ENCODE measurements at places on chromosomes 5 and 9.

DNA sequence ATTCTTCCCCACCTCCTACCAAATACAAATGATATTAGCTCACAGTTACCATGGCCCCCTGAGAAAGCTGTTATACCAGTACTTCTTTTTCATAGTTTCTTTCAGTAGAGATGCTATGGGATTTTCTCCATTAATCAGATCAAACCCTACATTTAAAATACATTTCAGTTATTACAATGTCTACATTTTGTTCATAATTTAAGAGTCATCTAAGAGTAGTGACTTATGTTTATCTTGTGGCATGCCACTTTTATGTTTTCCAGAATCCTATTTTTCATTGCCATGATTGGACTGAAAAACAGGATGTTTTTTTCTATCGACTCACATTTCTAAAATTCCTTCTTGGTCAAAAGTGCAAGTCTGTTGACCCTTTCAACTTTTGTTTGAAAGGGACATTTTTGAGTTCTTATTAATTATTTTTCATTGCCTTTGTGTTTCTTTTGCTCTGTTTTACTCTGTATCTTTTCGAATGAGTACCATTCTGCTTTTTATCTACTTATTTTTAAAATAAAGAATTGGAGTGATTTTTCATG lies 77.4 kb upstream of the ANXA1 start:
- DNase-seq: no peak

DNA sequence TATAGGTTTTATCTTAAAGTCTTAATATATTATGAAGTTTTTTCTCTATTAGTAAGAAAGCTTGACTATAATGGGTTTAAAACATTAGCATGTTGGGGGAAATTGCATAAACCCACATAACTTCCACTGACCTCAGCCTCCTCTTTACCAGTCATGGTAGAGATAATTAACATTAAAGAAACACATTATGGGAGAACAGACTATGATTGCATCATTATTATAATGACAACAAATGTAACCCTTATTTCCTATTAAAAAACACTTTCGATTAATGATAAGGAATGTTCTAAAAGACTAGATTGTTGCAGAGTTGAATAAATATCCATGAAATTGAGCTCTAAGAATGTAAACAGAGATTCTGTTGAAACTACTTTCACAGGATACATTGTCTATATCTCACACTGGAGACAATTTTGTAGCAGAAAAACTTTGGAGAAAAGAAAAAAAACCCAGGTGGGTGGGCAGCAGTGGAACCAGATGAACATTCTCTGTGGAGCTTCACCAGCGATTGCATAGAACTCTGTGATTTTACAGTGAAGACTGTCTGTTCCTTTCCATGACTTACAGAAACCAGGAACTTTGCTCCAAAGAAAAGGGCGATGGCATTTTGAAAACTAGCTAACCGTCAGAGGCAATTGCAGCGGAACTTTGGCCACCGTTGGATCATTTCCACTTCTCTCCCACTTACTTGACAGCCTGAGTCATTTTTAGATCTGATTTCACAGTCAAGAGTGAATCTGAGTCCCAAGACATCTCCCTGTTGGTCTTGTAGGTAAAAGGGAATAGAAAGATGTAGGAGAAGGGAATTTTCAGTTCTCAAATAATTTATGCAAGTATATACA lies 21.0 kb upstream of the ERAP2 start:
- DNase-seq: peak; percentile 16

DNA sequence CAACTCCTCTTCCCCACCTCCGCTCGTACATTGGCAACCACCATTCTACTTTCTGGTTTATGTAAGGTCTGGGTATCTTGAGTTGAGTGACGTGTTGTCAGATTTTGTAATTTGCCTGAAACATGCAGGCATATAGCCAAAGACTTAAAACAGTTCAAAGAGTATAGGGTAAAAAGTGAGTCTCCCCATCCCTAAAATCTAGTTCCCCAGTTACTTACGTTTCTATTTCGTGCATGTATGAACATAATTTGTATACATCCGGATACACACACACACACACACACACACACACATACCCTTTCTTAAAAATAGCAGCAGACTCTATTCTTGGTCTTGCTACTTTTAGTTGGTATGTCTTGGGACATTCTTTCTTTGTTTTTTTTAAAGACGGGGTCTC lies 915 bp downstream of the HSDL2 start:
- DNase-seq: peak; percentile 65

DNA sequence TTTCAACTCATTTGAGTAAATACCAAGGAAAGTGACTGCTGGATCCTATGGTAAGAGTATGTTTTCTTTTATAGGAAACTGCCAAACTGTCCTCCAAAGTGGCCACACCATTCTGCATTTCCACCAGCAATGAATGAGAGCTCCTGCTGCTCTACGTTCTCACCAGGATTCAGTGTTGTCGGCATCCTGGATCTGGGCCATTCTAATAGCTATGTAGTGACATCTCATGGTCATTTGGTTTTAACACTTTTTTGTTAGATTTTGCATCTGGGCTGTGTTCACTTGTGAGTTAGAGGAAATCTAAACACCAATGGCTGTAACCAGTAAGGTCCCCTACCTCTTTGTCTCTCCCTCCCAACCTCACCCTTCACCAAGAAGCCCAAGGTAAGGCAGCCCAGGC lies 115.9 kb downstream of the ATPSCKMT start:
- peak; percentile 49 for DNase-seq

DNA sequence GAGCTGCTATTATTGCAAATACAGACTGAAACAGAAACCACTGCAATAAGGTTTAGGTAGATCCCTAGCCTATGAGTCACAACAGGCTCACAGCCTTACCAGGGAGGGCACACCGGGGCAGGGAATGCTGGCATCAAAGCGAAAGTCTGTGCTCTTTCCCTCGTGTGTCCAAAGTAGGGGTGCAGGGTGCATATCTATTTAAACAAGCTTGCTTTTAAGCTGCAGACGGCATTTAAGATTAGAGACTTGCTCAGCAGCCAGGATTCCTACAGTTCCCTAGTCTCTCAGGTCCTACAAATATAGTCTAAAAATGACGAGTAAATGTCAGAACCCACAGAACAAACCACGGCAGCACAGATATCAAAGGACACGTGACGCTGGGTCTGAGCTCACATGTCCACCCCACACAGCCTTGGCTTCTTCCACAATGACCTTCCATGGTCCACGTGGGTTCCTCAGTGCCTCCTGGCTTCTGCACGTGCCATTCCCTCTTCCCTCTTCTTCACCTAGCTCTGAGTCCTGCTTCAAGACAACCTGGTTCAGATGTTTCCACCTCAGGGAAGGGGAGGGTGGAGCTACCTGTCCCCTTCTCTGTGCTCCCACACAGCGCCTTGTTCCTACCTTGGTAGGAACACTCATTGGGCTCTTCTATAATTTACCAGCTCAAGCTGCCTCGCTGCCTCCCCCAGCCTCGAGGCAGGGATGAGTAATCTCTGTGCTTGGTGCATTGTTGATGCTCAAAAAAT lies 193.2 kb downstream of the MAPKAP1 start:
- DNase-seq: no peak

DNA sequence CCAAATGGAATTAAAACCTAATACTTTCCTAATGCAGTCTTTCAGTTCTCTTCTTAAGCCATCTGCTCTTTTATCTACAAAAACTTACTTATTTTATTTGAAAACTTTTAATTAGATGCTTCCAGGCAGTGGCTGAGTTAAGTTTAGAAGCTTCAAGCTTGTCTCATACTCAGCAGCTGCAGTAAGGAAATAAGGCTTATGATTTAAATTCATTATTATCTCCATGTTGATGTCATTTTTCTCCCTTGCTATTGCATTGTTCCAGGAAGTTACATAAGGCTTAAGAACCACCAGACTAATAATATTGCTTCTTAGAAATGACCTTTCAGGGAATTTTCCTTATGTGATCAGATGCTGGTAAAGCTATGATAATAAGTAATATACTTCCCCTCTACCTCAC lies 119.6 kb downstream of the PPP2R2B start:
- DNase-seq: no peak

DNA sequence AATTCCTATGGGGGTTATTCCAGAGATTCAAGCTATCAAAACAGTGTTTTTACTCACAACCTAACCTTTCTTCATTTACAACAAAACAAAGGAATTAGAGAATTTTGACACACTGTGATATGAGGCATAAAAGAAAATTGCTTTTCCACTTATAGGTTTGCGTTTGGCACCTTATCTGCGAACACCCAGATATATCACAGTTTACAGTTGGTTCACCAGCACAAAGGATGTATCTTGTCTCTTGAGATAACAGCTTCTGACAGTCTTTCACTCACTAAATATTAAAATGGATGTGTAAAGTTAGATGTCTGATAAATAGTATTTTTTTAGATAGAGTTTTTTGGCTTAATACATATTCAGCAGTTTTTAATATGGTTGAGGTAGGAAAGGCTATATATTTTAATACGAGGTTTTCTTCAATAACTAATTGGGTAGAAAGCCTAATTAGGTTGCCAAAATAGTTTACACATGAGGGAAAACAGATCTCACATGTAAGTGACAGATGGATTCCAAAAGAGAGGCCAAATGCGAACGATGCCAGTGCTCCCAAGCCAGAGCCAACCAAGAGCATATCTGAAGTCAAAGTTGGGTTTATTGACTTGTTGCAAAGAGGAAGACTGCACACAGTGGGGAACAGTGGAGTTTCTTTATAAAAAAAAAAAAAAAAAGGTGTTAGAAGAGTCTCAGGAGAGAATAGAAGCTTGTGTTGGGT lies 1495.2 kb downstream of the MAT2B start:
- no peak for DNase-seq

DNA sequence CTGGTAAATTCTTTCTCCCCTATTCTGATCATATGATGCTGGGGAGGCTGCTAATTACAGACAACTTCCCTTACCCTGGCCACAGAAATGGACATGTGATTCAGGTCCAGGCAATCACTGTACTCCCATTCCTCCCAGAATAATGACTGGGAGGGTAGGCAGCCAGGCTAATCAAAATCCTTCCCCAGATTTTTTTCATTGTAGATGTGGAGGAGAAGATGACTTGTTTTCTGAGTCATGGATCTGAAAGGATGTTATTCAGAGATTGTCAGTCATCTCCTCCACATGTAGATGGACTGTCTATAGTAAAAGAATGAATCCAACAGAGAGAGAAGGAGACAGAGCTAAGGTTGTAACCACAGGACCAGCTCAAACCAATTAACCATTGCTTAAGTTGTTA lies 123.9 kb upstream of the PUM3 start:
- no peak for DNase-seq

DNA sequence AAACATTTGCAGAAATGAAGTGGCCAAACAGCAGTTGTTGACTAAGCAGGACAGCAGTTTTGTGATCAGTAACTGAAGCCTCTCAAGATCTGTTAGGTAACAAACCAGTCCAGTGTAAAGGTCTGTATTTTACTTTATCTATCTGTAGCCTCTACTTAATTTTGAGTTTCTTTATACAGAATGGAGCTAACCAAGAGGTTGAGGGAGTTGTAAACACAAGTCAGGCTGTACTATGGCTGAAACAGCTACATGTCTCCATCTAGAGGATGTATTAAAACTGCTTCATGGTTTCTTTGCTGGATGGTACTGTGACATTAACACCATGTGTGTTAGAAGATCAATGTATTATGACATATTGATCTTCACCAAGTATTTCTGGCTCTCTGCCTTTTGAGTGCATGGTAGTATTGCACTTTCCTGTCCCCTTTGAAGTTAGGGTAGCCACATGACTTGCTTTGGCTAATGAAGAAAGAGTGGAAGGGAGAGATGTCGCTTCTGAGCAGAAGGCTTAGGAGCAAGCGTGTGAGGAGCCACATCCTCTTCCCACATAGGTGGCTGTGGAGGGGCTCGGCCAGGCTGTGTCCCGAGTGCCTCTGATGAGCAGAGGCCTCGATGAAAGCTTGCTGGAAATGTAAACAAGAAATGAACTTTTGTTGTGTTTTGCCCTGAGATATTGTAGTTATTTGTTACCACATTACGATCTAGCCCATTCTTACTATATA lies 105.6 kb upstream of the PCA3 start:
- DNase-seq: peak; percentile 62

- no peak for DNase-seq
Observed at GRCh38 chr5:170570476-170570875, 66.7 kb downstream of the KCNIP1 start.

DNA sequence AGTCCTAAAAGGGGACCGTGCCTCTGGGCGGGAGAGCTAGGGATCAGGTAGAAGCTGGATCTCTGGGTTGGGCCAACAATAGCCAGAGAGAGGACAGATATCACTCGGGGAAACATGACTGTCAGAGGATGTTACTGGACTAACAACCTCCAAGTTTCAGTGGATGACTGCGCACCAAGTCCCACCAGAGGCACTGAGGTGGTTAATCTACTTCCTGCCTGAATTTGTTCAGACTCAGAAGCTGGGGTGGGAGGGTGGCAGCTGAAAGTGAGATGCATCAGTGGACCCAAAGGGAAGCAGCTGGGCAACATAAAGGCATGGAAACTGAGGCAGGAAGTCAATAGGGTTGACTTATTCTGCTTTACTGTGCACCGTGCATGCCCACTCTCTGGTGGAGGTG lies 130.1 kb upstream of the SLC44A1 start:
- DNase-seq: no peak

DNA sequence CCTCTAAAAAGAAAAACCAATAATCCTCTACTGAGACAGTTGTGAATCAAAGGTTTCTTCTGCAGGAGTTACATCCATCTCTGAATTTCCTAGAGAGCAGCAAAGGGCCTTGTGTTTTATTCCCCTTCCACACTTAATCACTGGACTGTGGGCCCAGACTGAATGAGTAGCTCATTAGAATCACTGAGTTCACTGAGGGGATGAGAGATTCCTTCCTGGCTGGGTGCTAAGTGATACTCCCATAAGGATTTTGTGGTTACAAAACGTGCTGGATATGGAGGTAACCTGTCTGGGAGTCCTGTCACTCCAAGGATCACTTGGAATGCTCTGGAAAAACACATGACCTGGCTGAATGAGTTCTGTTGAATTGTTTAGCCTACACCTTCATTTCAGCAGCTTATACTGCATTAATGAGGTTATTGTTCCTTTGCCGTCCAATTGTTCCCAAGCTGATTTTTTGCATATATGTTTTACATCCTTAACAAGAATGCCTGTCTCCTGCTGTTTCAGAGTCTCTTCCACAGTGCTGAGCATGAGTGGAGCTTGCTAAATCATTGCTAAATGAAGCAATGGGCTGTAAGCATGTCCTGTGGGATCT lies 82.9 kb downstream of the MEF2C start:
- peak; percentile 28 for DNase-seq

DNA sequence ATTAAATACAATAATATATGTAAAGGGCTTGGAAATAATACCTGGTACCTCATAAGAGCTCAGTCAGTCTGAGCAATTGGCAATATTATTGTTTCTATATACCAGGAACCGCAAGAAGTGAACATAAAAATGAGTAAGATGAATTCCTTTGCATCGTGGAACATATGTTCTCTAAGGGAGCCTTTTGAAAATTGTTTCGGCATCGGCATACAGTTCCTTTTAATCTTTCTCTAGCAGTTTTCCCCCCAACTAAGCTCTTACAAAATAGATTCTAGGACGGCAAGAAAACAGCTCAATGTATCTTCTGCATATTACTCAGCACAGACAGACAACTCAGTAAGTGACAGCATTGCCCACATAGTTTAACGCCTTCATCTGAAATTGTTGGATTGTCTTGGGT lies 426.6 kb upstream of the WWC1 start:
- no peak for DNase-seq

- DNase-seq: peak; percentile 88
Observed at GRCh38 chr5:58133631-58134296, 326.1 kb downstream of the PLK2 start.

- DNase-seq: no peak
Observed at GRCh38 chr5:156799171-156799570, 50.9 kb upstream of the PPP1R2B start.
